Activated B cell treated with CpG ODN at 0.5 μM for 24 hours (primary cell): ENCODE measurements at places on chromosomes 11 and 22.

DNA sequence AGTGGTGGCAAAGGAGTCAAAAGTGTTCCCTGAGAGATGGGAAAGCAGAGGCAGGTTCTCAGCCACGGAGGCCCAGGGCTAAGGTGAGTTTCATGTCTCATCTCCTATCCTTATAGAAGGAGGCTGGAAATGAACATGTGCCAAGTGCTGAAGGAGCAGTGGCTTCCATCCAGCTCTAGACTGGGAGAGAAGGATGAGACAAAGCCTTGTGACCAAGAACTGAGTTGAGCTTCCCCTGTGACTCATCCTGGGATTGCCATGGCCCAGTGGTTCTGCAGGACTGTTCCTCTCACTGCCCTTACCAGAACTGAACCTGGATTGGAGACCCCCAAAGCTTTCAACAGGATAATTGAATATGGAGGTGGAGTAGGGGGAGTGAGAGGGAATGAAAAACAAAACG is 16.7 kb upstream of the OR9Q1 start:
- DNase-seq = no peak

DNA sequence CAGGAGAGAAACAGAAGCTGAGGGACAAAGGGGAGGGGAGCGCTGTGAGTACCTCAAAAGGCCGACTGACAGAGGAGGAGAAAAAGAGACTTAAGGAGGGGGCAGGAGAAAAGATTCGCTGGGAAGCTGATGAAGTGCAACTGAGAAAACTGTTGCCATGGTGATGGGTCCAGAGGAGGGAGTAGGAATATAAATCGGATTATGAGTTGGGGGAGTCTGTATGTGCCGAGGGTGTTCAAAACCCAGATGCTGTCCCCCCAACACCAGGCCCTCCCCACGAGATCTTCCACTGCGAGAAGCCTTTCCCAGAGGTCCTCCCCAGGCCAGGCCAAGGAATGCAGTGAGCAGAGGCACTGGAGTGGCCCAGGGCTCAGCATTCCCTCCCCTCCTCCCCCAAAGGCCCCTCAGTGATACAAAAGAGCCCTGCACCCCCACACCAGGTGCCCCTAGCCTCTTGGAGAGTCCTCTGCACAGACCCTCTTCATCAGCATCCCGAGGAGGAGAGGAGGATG is 13.7 kb upstream of the BCL9L start:
- no peak for DNase-seq

- no peak for DNase-seq
Observed at GRCh38 chr11:70200212-70200844, 2.8 kb upstream of the FADD start.

DNA sequence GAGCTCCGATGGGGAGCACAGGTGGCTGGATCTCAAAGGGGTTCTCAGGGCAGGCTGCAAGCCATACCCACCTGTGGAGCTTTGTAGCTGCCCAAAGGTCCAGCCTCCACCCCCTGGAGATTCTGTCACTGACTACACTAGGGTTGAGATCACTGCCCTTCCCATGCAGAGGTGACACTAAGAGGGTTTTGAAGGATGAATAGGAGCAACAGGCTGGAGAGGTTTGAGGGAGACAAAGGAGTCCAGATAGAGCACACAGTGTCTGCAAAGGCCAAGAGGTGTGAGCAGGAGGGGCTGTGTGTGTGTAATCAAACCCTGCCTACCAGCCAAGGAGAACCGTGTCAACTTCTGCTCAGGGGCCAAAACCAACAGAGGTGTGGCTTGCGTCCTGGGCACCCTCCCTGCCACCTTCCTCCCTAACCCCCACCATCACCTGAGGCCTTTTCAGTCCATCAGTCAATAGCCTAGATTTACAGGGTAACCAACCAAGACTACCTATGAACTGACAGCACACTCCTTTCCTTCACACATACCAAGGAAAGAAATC is 43.0 kb upstream of the WNT11 start:
- no peak for DNase-seq

GRCh38 chr11:110148775-110149744 is 55.9 kb downstream of the ZC3H12C start:
- DNase-seq = no peak

- DNase-seq = no peak
Observed at GRCh38 chr11:119567688-119568582, 145.0 kb upstream of the THY1 start.

- DNase-seq = no peak
Observed at GRCh38 chr22:30675436-30675835, 7.8 kb upstream of the DUSP18 start.

GRCh38 chr22:43980579-43980978 is 25.3 kb downstream of the SAMM50 start:
- no peak for DNase-seq

DNA sequence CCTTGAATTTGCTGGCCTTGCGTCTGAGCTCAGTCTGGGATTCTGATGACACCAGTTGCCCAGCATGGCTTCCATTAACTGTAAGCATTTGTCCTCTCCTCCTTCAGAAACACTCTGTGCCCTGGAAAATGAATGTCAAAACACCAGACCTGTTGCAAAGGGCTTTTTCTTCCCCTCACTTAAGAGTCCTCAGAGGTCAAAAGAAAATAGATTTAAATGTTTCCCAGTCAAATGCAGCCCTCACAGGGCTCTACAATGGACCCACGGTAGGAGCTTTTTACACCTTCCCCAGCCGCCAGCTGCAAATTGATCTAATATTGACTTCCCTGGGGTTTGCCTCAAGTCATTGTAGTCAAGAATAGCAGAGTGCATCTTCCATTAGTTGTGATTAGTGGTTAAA is 332.2 kb downstream of the INSC start:
- no peak for DNase-seq

DNA sequence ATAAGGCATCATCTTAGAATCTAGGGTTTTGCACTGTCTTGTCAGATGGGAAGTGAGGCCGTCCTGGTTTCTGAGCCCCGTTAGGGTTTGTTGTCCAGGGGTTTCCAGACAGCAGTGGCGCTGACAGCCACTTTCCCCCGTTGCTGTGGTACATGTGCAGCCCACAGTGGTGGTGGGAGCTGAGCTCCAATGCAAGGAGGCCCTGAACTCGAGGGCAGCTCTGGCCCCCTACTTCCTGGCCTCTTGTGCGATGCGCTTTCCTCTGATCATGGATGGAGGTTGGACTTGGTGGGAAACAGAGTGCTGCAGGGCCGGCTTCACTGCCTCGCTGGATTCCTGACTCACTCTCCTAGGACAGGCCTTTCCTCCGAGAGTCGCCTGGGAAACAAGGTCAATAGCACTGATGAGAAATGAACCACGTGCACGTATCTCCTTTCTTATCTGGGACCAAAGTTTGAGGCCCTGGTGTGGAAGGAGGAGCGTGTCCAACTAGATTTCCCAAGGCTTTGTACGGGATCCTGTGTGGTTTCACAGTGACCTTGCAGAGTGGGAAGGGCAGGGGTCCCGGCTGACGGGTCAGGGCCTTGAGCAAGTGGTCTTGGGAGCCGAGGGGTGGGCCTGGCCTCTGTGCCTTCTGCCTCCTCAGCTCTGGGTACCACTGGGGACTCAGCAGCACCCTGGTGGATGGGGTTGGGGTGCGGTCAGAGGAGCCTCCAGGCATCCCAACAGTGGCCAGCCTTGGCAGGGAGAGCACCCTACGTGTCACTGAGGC is 3.7 kb downstream of the PHRF1 start:
- no peak for DNase-seq

DNA sequence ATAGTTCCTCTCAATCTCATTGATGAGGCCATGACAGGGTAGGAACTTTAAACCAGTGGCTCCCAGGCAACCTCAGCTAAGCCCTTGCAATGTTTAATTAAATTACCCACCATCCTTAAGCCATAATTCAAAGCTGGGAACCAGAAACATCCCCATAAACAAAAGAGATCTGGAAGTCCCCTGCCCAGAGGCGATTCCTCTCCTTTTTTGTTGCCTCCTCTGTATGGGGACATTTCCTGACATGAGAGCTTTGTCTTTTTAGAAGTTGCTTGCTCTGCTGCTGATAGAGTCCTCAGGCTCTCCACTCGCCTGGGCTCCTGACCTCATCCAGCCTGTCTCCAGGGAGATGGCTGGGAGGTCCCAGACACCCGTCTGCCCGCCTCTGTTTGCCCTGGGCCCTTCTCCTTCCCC is 3.2 kb downstream of the DTX4 start:
- DNase-seq = no peak

DNA sequence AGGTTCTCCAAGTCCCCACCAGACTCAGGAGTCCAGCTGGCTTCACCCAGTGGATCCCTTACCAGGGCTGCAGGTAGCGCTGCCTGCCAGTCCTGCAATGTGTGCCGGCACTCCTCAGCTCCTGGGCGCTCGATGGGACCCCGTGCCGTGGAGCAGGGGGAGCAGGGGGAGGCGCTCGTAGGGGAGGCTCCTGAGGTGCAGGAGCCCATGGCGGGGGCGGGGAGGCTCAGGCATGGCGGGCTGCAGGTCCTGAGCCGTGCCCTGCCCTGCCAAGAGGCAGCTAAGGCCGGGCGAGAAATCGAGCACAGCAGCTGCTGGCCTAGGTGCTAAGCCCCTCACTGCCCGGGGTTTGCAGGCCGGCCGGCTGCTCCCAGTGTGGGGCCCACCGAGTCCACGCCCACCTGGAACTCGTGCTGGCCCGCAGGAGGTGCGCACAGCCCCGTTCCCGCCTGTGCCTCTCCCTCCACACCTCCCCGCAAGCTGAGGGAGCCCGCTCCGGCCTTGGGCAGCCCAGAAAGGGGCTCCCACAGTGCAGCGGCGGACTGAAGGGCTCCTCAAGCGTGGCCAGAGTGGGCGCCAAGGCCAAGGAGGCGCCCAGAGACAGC is 792.9 kb upstream of the CCDC179 start:
- DNase-seq = no peak

DNA sequence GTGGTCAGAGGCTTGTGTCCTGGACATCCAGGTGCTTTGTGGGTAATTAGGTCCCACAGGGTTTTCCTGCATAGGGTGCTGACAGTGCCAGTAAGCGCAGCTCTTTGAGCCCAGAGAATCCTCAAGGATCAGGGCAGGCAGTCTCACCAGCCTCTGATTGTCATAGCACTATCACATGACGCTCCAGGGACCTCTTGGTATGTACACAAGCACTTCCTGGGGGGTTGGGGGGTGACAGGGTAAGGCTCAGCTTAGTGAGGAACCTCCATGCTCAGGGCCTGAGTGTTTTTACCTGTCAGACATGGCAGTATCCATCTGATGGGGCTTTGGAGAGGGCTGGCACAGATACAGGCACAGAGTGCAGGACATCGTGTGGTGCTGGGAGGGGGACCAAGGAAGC is 27.9 kb upstream of the SUSD2 start:
- DNase-seq = no peak

GRCh38 chr11:69178819-69179482 is 23.2 kb downstream of the SMIM38 start:
- DNase-seq = no peak

- DNase-seq = no peak
Observed at GRCh38 chr11:255176-255575, 18.4 kb downstream of the PSMD13 start.

GRCh38 chr11:107750313-107750712 is 38.5 kb upstream of the SLN start:
- DNase-seq = no peak

GRCh38 chr22:24290459-24290858 is 19.8 kb downstream of the SPECC1L start:
- no peak for DNase-seq

GRCh38 chr11:101327908-101328307 is 198.3 kb upstream of the PGR start:
- DNase-seq = no peak

GRCh38 chr11:128026596-128026995 is 560.8 kb downstream of the ETS1 start:
- no peak for DNase-seq

DNA sequence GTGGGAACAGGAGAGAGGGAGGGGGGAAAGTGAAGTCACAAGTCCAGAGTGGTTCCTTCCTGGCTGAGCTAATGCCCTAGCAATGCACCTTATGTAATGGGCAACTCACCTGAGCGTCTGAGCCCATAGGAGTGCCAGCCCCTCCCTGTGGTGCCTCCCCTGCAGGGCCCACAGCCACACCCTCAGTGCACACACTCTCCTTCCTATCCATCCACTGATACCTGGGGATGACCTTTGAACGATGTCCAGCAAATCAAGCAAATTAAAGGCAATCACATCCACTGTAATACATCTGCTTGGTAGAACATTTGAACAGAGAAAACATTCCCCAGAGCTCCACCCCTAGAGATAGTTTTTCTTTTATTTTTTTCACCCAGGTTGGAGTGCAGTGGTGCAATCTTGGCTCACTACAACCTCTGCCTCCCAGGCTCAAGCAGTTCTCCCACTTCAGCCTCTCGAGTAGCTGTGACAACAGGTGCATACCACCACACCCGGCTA is 19.6 kb upstream of the MICAL2 start:
- no peak for DNase-seq

- DNase-seq = no peak
Observed at GRCh38 chr11:114049050-114049449, 10.5 kb upstream of the ZBTB16 start.

GRCh38 chr11:36377759-36378564 is 81.9 kb downstream of the PRR5L start:
- DNase-seq = no peak

DNA sequence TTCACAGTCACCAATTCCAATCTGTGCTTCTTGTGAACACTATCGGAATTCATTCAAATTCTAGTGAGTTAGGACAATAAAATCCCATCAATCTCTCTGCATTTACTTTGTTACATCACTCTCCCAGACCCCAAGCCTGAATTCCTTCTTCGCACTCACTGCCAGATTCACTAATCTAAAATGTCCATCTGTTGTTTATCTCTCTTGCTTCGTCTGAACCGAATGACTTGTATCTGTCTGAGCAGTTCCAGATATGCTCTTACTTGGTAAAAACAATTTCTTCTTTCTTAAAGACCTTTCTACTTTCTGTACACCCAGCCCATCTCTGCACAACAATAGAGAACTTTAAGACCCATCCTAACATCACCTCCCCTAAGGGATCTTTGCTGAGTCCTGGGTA is 7.0 kb downstream of the MMP10 start:
- no peak for DNase-seq

- DNase-seq = no peak
Observed at GRCh38 chr22:44445731-44446130, 52.3 kb downstream of the RTL6 start.

DNA sequence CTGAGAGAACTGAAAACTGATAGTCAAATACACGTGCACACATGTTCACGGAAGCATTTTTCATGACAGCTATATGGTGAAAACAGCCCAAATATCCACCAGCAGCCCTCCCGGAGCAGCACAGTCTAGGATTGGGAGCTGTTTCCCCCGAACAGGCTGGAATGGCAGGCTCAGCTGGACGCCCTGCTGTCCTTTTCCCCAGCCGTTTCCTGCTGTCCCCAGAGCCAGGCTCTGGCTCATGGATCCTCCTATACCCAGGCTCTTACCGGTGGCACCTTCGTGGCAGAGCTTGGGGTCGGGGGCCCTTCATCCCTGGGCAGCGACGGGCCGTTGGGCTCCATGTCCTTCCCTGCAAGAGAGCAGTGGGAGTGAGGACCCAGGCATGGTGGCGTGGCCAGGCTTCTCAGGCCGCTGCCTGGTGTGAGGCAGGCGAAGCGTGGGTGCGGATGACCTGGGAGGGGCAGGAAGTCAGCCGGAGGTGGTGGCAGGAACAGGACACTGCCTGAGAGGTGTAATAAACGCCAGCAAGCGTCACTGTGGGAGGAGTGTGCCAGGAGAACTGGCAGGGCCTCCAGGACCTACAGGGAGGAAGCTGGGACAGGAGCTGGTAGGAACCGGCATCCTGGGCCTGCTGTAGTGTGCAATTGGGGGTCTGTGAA is 38.8 kb downstream of the OSBPL5 start:
- DNase-seq = no peak
